Midbrain (tissue), 1 donor: ENCODE measurements at places on chromosomes 1 and 21.

GRCh38 chr1:40898431-40898901 lies 36.3 kb upstream of the CITED4 start:
- DNase-seq = no peak

DNA sequence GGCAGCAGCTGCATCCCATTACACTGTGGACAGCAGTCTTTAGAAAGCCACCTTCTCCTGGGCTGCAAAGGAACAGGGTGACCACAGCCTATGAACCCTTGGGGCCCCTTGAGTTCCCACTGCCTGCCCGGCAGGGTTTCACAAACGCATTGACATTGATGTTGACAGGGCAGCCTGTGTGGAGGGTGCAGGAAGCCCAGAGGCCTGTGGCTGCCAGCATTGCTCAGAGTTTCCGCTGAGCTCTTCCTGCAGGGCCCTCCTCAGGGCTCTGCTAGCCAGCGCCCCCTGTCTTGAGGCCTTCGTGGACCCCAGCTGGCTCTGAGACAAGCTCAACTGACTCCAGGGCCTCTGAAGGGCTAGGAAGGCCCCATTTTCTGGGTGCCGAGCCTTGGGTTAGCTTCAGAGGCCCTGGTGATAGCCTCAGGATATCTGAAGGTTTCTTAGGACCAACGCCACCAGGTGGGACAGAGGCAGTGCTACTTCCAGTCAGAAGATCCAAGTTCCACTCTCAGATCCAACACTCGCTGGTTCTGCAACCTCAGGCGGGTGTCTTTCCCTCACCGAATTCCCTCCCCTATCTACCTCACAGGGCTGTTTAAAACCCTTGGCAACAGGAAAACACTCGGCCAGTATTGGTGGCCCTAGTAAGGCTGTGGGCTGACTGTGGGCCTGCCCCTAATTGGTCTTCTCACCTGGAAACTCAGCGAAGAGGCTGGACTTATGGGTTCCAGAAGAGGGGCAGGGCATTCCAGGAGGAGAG lies 27.2 kb upstream of the EPS8L3 start:
- DNase-seq = peak; percentile 26

DNA sequence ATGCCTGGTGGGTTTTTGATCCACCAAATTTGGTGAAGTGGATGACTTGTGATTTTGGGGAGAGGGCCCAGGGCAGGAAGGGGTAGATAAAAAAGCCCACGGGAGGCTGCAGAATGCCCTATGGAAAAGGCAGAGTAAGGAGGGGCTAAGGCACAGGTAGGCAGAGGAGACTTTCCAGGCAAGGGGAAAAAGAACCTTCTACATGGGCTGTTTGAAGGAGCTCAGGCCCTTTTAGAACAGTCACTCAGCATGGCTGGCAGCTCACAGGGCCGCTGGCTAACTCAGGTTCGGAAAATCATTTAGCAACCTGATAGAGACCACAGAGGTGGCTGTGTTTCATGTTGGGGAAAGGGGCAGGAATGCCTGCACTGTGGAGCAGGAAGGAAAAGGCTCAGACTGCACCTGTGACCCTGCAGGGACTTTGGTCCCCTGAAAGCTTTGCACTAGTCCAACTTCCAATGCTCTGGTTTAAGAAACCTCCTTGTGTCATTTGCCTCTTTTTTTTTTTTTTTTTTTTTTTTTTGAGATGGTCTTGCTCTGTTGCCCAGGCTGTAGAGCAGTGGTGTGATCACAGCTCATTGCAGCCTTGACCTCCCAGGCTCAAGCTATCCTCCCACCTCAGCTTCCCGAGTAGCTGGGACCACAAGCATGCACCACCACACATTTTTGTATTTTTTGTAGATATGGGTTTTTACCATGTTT lies 58.5 kb upstream of the ENAH start:
- no peak for DNase-seq

- DNase-seq = no peak
Measured at GRCh38 chr1:2878591-2878990, 77.1 kb upstream of the TTC34 start.
